ENCODE measurements at places on chromosomes 4 and X.

GRCh38 chr4:119097282-119097900 is 38.2 kb upstream of the MYOZ2 start:
- DNase-seq = no peak

GRCh38 chr4:122658818-122659295 is 38.0 kb upstream of the IL21 start:
- no peak for DNase-seq

GRCh38 chrX:153565996-153566580 is 32.9 kb downstream of the CCNQ start:
- no peak for DNase-seq

GRCh38 chr4:111506706-111507105 is 638.5 kb upstream of the FAM241A start:
- DNase-seq = no peak

DNA sequence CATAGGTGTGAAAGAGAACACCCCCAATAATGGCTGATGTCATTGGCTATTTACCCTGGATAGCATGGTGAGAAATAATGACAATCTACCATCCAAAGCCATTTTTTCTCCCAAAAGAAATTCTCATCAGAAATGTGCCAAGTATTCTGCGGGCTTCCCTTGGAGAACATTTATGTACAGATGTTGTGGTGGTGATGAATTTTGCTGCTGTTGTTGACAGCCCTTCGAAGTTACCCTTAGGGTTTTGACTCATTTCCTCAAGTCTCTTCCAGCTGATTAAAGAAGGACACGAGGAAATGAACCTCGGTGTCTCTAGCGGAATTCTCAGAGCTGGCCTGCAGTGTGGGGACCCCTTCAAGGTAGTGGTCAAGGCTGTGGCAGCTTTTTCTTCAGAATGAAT is 3.4 kb downstream of the KIT start:
- DNase-seq = no peak

- no peak for DNase-seq
These were observed 28.9 kb downstream of the CPEB2 start for GRCh38 chr4:15031197-15031596.

DNA sequence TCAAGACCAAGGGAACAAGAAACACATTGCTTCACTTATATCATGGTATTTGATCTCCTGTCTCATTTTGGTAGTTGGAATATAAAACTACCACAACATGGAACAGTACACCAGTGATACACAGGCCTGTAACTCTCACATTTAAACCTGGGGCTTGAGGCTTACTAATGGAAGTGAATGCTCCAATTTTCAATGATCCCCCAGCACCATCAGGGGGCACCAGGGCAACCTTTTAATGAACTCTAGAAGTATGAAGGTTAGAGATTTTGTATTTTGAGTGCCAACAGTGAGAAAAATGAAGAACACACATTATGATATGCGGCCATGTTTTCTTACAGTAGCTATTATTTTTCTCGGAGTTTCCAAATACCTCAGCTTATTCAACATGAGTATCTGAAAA is 50.7 kb downstream of the C4orf33 start:
- DNase-seq = no peak

DNA sequence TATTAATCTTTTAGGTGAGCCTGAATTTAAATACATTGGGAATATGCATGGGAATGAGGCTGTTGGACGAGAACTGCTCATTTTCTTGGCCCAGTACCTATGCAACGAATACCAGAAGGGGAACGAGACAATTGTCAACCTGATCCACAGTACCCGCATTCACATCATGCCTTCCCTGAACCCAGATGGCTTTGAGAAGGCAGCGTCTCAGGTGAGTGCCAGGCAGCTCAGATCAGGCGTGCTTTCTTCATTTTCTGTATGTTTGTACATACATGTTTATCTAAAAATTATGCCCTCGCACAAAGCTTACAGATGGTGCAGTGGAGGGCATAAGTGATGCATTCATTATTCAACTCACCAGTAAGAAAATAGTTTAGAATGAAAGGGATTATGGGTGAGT is 85.6 kb downstream of the CPE start:
- no peak for DNase-seq

DNA sequence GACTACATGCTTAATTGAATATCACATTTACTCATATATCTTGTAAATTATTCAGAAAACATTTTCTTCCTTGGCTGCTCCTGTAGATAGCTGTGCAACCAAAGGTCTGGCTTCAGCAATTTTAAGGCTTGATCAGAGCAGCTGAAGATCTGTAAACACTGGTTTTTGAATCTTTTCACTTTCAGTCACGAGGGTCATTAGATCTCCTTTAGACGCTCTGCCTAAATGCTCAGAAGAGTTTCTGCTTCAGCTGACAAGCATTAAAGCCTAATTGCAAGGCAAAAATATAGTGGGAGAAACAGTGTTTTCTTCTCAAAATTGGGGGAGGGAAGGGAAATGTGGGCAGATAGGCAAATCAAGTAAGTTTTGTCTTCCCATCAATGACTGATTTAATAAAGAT is 25.7 kb downstream of the TRPC5 start:
- DNase-seq = no peak

DNA sequence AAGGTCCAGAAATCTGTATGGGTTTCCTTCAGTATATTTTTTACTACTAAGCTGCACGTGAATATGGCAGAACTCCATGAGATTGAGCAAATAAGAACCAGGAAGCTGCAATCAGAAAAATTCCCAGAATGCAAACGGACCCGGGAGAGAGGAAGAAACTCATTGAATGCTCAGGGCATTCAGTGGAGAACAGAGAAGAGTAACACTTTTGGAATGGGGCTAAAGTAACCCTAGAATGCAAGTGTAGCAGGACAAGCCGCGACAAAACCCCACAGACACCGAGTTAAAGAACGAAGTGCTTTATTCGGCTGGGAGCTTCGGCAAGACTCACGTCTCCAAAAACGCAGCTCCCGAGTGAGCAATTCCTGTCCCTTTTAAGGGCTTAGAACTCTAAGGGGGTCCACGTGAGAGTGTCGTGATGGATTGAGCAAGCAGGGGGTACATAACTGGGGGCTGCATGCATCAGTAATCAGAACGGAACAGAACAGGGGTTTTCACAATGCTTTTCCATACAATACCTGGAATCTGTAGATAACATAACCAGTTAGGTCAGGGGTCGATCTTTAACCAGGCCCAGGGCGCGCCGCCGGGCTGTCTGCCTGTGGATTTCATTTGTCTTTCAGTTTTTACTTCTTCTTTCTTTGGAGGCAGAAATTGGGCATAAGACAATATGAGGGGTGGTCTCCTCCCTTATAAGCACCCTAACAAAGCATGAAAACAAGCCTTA is 56.4 kb downstream of the RAB28 start:
- no peak for DNase-seq

DNA sequence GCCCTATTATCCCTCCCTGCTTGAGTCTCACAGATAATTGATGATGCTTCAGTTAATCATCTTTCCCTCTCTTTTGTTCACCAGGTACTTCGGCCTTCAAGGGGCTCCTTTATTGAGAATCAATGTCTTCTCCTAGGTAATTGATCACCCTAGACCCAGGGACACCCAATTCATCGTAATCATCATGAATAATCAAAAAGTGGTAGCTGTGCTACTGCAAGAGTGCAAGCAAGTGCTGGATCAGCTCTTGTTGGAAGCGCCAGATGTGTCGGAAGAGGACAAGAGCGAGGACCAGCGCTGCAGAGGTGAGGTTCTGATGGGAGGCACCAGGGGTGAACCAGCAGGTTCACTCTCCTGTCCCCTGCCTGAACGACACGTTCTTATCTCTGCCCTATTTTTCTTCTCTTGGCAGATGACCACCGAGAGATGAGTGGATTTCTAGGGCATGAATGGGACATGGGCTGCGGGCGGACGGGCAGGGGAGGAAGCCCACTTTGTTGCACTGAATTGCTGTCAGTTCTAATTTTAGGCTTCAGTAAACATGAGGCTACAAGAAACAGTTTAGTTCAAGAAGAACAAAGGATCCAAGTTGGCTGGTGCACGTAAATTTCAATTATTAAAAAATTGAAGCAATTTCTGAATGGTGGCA is 80.5 kb downstream of the ALPK1 start:
- DNase-seq = no peak

GRCh38 chrX:87621697-87622096 is 104.1 kb downstream of the KLHL4 start:
- no peak for DNase-seq
